ENCODE measurements at places on chromosomes 13 and 19.

GRCh38 chr13:37657134-37657533, 58.6 kb upstream of the POSTN start:
- DNase-seq: no peak

- DNase-seq: no peak
Observed at GRCh38 chr19:6020972-6021805, 43.2 kb upstream of the RANBP3 start.

DNA sequence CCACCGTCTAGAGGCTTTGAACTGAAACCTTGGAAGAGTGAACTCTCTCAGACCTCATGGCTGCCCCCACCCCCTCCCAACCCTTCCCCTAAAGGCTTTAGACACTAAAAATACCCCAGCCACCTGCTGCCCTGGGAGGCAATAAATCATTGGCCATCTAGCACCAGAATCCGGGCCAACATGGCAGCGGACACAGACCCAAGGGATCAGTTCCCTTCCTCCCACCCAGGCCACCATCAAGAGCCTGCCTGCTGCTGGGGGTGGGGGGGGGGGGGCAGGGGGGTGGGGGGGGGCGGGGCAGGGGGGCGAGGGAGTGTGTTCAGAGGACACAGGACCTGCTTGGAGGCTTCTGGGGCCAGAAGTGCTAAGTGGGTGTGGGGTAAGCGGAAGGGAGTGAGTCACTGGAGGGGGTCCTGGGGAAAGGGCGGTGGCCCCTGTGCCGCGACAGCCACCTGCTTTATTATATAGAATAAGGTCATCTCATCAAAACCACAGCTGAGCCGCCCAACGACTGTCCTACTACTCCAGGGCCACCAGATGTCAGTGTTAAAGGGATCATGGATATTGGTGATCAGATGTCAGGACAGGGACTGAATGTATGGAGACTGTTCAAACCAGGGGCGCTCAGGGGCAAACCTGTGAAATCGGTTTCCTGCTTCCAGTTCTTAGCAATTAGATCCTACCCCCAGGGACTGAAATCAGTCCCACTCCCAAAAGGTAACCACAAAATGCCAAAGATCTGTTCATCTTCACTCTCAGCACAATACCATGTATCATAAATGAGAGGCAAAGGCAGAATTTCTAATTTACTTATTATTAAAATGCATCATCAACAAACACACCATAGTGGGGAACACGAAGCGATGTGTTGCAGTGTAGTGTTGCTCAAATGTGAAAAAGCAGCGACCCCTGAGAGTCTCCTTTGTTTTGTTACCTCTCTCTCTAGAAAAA, 24.3 kb downstream of the ARL11 start:
- no peak for DNase-seq

DNA sequence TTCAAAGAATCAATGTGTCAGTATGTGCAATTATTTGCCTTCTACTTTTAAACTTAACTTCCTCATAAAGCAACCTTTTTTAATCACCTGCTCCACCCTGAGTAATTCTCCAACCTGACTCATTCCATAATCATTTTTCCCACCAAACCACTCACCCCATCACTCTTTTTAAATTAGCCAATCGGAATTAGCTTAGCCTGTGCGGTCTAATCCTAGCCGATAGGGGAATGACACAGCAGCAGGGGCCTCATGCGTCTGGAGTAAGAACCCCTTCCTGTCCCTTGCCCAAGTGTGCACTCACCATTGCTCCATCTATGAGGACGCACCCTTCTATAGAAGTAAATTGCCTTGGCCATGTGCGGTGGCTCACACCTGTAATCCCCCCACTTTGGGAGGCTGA, 27.4 kb upstream of the ZNF83 start:
- DNase-seq: no peak

GRCh38 chr19:38424272-38424671, 1.7 kb downstream of the RASGRP4 start:
- DNase-seq: no peak

DNA sequence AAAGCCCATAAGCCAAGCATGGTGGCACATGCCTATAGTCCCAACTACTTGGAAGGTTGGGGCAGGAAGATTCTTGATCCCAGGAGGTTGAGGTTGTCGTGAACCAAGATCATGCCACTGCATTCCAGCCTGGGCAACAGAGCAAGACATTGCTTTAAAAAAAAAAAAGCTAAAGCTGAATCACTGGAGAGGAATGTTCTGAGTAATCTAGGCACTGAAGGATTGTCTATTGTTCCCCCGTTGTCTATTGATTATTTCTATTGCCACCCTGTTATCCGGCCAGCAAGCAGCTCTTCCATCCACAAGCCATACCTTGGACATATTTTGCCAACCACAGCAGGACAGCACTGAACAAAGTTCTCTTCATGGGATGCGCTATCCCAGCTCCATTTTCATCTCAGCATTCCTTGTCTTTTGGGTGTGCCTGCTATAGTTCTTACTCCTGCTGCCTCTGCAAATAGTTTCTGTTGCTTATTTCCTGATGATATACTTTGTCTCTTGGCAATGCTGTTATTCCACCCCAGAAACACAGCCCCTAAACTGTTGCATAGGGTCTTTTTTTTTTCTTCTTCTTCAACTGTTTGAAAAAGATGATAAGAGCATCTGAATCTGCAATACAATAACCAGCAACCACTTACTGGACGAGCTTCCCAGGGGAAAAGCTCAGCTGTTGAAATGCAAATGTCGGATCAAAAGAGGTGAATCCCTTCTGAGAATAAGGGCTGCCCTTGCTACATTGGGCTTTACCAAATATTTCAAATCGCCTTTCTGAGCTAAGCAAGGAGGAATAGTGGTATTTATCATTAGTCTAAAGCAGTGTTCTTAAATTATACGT, 22.2 kb upstream of the SIAH3 start:
- DNase-seq: no peak

DNA sequence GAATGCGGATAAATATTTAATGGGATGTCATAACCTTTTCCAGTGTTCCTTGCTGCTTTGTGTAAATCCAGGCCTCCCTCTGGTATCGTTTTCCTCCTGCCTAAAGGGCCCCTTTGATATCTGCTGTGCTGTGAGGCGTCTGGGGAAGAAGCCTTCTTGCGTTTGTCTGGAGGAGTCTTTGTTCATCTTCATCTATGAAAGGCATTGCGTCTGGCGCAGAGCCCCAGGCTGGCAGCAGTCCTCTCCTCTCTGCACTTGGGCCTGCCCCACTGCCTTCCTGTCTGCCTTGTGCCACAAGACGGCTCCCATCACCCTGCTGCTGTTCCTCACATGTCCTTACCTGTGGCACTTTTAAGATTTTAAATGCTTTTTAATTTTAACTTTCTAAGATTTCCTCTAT, 9.8 kb downstream of the PROZ start:
- DNase-seq: no peak

- no peak for DNase-seq
Observed at GRCh38 chr13:34951528-34951927, 9.5 kb downstream of the NBEA start.

GRCh38 chr13:112732679-112733078, 42.8 kb downstream of the ATP11A start:
- no peak for DNase-seq

GRCh38 chr13:85095418-85096272, 703.6 kb downstream of the SLITRK6 start:
- no peak for DNase-seq

DNA sequence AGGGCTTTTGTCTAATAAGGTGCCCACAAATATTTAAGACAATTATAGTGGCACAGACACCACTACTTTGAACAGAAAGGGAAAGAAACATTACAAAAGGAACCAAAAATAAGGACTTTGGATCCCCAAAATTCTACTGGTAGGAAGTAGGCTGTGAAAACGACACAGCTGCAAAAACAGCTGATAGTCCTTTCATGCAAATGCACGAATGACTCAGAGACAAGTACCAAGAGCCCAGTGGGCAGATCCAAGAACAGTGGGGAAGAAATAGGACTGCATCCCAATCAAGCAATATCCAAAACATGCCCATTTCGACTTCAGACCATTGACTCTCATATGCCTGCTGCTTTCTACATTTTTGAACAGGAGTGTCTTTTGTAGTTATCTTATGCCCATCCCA, 269.4 kb upstream of the NBEA start:
- no peak for DNase-seq

All from activated T-helper 2 cell treated with anti-CD3 and anti-CD28 coated beads, Interferon-gamma antibody, Interleukin-2, Interleukin-4, amounts not matched to agents 10 μg/mL and 5 μg/mL and 100 μg/mL, durations not matched to agents 14 hours and 24 hours and 36 hours (primary cell).